H4 (cell line): ENCODE measurements at places on chromosomes 3 and 15. TPM values are rescaled to one million over a fixed set of nuclear protein-coding genes. Genes with fewer than 3 reads are reported as not detected.

The CCR8 gene
- total RNA-seq, result not detected in 2 replicates

The CHL1 gene
- 9.6 and 14.3 TPM in 2 replicates for total RNA-seq

The GOLGA6A gene
- total RNA-seq, result not detected in 2 replicates

The PARP3 gene
- 7.7 and 7.9 TPM in 2 replicates for total RNA-seq

The DAZL gene
- total RNA-seq, result not detected in 2 replicates

The THBS1 gene
- total RNA-seq, result 277 and 278 TPM in 2 replicates

The ATP13A5 gene
- 0.04 and 0.48 TPM in 2 replicates for total RNA-seq

The NEK11 gene
- 1.2 and 3.0 TPM in 2 replicates for total RNA-seq

The TP63 gene
- total RNA-seq, result 1.5 and 1.7 TPM in 2 replicates

GRCh38 chr3:197507081-197507480 is 48.7 kb downstream of the BDH1 start:
- no peak for DNase-seq

GRCh38 chr3:153290268-153291015 is 128.4 kb downstream of the RAP2B start:
- DNase-seq, result peak; percentile 45

- DNase-seq, result no peak
Observed at GRCh38 chr3:37041546-37042195, 48.4 kb downstream of the MLH1 start.

DNA sequence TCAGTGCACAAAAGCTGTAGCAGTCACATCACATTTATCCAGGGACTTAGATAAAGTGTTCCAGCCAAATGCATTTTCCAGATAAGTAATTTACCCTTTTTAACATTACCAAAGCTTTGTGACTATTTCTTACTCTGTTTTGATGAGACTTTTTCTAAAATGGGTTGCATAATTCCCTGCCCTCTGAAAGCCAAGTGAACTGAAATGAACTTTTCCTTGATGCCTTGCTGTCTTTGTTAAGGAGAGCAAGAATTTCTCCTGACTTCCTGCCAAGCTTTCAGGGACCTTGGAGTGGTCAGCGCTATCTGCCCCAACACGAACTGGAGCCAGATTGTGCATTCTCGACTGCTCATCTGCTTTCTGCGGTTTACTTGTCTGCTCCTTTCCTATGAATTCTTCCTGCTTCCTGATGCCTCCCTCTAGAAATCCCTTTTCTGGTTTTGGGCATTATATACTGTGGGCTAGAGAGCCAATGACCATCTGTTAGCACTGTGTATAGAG is 34.8 kb downstream of the EIF4E3 start:
- peak; percentile 15 for DNase-seq

DNA sequence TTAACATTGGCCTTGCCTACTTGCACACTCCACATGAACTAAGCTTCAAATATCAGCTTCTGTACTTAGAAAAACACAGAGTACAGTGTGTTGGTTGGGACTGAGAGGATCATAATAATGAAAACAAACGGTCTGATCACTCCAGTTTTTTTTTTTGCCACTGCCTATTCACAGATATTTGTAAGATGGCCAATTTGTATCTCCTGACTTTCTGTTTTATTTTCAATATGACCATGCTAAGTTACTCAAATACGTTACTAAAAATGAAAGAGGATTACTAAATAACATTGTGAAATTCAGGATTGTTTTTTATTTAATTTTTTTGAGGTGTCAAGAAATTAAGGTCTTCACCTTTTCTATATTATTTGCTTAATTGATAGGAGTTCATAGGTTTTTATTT is 595.1 kb downstream of the TUSC7 start:
- DNase-seq, result no peak

DNA sequence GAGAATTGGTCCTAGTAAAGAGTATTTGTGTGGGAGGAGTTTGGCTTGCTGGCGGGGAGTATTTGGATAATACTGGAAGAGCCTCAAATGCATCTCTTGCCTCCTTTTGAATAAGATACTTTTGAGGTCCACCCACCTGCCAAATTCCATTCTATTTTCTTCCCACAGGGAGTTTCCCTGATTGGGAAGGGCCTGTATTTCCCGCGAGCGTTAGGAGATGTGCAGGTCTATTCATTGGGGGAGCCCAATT is 406 bp upstream of the RASA2 start:
- peak; percentile 59 for DNase-seq

DNA sequence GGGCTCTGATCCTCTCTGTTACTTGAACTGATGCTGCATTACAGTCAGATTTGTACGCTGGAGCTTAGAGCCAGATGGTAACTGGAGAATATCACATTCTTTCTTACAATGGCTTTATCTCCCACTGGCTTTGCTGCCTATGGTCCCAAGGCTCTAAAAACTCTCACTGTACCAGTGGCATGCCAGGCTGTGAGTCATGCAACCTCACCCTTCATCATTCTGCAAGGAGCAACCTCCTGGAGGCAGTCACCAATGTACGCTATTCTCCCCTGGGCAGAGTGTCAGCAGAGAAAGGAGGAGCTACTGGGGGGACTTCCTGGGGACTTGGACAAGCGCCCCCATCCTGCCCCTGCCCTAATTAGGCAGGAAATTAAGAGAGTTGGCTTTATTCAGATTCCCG is 97.9 kb upstream of the EIF1B start:
- peak; percentile 34 for DNase-seq

DNA sequence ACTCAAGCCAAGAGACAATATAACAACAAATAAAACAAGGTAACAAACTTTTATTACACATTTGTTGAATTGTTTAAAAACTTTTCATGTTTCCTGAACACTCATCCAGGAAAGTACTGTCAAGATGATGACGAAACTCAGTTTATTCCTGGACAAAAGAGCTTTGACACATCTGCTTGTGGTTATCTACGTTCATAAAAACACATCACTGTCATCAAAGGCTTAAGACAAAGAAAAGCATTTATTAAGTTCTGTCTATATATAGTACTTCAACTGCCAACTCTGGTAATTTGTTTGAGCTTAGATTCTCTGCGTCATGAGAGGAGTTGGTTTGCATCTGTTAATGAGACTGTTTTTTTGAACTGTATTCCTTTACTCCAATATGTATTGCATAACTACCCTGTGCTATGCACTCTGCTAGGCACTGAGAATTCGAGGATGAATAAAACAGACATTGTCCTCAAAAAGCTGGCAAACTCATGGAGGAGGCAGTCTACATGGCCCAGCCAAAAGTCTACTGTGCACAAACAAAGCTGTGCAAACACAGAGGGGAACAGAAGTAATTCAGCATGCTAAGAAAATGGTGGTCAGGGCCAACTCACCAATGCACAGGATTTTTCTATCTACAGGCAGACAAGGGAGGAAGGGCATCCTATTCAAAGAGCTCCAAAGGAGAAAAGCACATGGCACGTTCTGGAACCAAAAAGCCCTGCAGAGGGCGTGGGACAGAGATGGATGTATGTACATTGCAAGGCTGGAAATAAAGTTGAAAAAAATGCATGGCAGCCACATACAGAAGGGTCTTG is 21.5 kb downstream of the PLD1 start:
- DNase-seq, result peak; percentile 59

DNA sequence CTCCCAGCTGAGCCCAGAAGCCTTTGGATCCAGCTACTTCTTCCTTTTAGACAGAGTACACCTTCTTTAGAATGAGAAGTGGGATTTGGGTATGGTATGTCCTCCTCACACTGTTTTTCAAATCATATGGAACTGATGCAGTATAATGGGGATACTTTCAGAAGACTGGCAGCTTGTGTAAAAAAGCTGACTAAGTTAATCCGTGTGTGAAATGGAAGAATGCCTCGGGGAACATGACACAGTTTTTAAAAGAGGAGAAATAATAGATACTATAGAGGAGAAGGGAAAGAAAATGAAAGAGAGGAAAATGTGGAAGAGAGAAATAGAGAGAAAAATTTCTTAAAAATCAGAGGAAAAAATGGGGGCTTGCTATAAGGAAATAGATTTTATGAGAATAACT is 47.7 kb downstream of the TUSC7 start:
- no peak for DNase-seq

GRCh38 chr3:113744941-113745755 is 901 bp downstream of the NAA50 start:
- peak; percentile 88 for DNase-seq

GRCh38 chr3:115819785-115820384 is 196.6 kb downstream of the GAP43 start:
- DNase-seq, result peak; percentile 90

DNA sequence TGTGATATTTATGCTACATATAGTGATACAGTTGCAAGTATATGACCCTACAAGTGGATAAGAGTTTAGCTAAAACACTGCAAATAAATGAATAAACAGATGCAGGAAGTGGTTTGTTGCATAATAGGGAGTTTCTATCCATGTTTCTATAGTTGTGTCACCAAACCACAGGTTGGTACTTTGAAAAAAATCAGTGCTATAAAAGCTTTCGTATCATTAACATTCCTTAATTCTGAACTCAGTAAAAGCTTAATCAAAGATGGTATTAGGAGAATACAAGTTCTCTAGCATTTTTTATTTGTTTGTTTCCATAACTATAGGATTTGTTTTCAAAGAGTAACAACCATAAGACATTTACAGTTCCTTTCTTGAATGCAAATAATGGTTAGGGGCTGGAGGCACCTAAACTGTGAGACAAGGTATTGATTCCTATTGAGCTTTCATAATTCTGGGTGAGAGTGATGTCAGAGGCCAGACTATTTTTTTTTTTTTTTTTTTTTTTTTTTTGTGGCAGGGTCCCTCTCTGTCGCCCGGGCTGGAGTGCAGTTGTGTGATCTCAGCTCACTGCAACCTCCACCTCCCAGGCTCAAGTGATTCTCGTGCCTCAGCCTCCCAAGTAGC is 29.6 kb downstream of the CPOX start:
- DNase-seq, result peak; percentile 86

DNA sequence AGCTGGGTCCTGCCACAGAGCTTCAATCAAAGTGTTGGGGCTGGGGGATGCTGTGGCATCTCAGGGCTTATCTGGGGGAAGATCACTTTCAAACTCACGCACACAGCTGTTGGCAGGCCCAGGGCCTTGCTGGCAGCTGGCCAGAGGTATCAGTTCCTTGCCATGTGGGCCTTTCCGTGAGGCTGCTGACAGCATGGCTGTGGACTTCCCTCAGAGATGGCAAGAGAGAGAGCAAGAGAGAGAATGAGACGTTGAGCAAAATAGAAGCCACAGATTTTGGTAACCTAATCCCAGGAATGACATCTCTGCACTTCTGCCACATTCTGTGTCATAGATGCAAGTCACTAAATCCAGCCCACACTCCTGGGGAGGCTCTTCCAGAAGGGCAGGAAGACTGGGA is 91.0 kb downstream of the TPRG1 start:
- DNase-seq, result peak; percentile 36

DNA sequence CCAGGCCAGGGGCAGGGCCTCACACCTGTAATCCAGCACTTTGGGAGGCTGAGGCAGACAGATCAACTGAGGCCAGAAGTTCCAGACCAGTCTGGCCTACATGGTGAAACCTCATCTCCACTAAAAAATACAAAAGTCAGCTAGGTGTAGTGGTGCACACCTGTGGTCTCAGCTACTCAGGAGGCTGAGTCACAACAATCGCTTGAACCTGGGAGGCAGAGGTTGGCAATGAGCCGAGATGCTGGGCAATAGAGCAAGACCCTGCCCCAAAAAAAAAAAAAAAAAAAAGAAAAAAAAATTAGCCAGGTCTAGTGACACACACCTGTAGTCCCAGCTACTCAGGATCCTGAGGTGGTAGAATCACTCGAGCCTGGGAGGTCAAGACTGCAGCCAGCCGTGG is 18.8 kb downstream of the MYO9A start:
- no peak for DNase-seq

- DNase-seq, result no peak
Observed at GRCh38 chr15:69537901-69538300, 85.3 kb downstream of the RPLP1 start.

GRCh38 chr15:48459571-48460442 is 128.6 kb downstream of the DUT start:
- DNase-seq, result peak; percentile 69

GRCh38 chr15:85381850-85382751 is 1.7 kb downstream of the AKAP13 start:
- peak; percentile 34 for DNase-seq

DNA sequence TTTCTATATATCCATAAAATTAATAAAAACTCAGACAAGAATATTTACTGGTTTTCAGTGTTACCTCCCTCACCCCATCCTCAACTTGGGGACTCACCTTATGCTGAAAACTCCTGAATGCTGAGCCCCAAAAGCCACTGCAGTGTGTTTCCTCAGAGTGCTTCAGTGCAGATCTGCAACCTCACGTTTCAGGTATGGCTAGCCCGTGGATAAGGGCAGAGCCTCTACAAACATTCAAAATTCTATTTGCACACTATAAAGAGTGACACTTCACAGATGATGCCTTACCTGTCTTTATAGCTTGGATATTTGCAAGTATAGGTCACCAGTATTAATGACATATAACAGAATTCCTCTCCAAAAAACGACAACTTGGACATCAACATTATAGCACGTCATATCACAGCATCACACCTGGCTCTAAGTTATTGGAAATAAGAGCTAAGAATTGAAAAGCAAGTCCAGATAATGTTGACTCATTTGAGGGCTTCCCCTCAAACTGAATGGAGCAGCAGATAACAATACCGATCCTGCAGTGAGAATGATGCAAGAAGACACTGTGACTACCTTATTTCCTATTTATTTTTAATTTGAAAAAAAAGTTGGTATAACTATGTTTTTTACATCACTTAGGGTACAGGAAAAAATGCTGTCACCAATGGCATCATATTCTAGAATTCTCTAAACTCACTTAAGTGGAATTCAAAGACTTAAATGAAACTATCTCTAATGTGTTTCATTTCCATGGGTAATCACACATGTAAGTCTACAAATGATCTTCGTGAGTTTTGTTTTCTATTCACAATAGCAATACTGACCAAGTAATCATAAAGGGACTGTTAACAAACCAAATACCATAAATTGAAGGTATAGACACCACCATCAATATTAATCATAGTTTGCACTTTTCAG is 40.7 kb upstream of the RSL24D1 start:
- DNase-seq, result no peak

DNA sequence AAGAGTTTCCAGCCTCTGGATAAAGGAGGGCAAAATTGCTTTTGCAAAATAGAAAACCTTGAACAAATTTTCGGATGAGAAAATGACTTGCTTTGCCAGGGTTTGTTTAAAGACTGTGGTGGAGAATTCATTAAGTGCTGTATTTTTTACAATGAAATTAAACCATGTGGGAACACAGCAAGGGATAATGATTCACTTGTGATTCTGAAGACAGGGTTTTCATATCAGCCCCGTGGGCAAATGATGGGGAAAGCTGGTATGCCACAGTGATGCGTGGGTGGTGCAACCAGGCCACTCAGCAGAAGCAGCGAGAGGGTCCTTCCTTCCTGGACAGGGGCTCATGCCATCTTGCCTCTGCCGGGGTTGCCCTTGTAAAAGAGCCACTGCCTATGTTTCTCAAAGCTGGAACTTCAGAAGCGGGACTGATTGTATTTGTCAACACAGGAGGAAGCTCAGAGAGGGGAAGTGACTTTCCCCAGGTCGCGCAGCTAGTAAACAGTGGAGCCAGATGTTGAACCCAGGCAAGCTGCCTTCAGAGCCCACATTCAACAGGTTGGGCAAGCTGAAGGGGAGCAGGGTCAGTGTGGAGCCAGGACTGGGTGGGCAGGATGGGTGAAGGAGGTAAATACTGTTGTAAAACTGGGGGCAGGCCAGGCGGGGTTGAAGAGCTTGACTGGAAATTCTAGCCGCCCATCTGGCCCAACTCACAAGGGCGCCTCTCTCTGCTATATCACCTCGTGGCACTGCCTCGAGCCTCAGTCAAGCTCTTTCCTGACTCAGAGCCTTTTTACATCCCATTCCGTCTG is 79.1 kb downstream of the TOP2B start:
- DNase-seq, result no peak

- DNase-seq, result no peak
Observed at GRCh38 chr3:117427081-117427480, 717.5 kb downstream of the TUSC7 start.
